ENCODE measurements at places on chromosomes 2 and 18. TPM values are rescaled to one million over a fixed set of nuclear protein-coding genes. Genes with fewer than 3 reads are reported as not detected.

Gene PTGR3
- 20.4 TPM for total RNA-seq

Gene CENPO
- total RNA-seq = 26.5 TPM

Gene CCDC68
- total RNA-seq = not detected

Gene CDH2
- 224 TPM for total RNA-seq

Gene CCBE1
- 0.81 TPM for total RNA-seq

Gene SH3BP4
- total RNA-seq = 59.3 TPM

Gene GAL3ST2
- total RNA-seq = 0.42 TPM

- DNase-seq = no peak
Measured at GRCh38 chr2:188320861-188321260, 29.2 kb downstream of the GULP1 start.

DNA sequence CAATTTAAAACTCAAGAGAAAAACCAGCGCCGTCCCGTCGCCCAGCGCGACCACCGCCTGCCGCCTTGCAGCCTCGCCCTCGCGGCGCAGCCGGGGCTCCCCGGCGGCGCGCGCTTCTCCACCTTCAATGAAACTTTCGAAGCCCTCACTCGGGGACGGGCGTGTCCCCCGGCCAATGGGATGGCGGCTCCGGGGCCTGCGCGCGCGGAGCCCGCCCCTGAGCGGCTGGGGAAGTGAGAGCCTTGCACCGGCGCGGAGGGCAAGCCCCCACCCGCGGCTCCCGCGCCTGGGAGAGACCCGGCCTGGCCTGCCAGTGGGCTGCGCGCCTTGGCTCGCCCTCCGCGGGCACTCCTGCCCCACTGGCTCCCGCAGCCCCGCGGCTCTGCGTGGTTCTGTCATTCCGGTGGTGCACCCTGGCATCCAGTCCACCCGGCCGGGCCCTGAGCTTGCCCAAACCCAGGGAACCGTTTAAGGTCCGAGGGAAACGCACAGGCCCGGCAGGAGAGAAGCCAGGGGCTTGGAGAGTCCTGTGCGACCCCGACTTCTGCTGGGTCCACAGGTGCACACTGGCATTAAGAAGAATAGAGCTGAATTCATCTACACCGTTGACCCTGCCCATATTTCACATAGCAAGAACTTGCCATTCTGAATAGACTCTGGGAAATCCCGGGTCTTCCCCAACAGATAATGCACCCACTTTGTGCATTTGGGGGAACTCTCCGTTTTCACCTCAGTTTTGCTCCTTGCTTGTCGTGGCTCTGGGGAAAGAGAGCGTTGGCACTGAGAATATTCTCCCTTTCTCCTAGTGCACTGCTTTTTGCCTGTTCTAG, at the start of gene PIEZO2:
Gene PIEZO2, minus strand, starts transcription at position 129 of the 830 bp plus-strand sequence. CDS start 981 bp downstream, outside the sequence.
- peak; percentile 76 for DNase-seq

DNA sequence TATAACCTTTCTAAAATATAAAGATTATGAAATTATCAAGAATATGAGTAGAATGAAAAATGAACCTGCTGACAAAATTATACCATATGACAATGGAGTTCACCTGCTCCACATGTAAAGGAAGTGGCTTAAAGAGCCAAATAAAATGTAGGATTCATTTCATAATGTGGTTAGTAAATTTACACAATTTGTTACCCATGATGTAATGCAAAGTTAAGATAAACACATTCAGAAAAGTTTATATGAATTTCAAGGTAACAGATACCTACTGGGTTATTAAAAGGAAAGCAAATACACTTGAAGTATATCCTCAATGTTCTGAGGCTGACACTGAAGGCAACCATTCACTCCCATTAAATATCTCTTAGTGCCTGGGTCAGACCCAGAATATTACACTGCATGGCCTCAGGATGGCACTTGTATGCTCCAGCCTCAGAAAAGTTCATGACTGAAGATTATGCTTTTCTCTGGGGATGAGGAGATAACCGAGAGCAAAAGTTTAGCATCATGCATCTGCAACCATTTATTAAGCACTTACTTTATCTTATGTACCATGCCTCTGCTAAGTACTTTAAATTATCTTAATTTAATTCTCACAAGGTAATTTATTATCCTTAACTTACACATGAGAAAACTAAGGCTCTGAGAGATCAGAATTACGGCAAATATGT, 6.2 kb downstream of the STRN start:
- DNase-seq = no peak

DNA sequence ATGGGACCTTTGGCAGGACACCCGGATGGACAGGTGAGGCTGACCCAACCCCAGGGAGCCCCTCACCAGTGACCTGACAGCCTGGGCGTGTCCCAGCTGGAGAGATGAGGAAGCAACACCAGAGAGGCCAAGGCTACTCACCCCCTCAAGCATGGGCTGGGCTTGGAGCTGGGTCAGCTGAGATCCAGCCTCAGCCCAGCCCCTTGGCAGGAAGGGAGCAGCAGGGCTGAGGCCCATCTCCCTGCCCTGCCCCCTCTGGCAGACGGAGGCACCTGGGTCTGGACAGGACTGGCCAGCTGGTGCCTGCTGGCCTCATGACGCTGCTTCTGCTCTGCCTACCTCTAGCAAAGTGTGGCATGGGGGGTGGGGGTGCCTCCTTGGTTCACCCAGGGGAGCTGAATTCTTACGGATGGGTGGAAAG, 37.8 kb downstream of the HS6ST1 start:
- peak; percentile 75 for DNase-seq

GRCh38 chr2:68766376-68766845, 31.8 kb downstream of the ARHGAP25 start:
- DNase-seq = no peak

GRCh38 chr2:11758187-11758586, 11.8 kb downstream of the LPIN1 start:
- DNase-seq = no peak
